AG08395 (cell line): ENCODE measurements at places on chromosomes 7 and 10.

- DNase-seq = no peak
Measured at GRCh38 chr10:60425392-60426110, 35.9 kb upstream of the ANK3 start.

- DNase-seq = peak; percentile 30
Measured at GRCh38 chr7:105769901-105770628, 106.3 kb downstream of the ATXN7L1 start.

DNA sequence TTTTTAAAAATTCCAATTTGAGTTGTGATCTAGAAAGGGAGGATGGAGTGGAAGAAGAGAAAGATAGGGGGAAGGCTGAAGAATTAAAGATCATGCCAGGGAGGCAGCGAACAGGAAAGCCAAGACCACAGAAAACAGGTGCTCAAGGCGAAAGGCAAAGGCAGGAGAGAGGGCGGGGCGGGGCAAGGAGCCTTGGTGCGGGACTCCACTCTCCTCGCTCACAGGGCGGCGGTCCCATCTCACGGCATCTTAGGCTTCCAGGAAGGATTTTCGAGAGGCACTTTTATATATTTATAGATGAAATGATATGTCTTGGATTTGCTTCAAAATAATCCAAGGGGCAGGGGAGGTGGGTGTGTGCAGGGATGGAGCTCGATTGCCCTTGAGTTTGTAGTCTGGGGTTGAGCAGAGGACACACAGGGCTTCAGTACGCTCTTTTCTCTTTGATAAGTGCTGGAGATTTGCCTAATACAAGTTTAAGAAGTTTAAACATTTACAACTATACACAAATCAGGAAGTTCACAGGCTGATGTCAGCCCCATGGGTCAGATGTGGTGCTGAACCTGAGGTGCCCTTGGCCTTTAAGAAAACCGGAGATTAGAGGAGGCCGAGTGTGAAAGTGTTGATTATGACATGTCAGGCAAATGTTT is 161.1 kb downstream of the PRKAG2 start:
- no peak for DNase-seq

DNA sequence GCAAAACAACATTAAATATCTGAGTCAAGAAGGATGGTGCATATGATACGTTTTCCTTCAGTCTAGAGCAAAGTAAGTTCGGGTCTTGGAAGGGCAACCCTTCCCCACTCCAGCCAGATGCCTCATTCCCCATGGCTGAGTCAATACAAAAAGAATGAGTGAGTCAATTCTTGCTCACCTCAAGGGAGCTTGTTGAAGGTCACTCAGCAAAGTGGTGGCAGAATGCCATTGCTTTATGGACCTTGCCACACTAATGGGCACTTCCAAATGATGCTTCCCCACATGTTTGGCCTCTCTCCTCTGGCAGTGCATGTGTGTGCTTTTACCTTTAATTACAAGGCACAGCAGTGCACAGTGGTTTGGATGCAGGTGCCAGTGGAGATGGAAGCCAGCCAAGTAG is 296.5 kb downstream of the SORCS3 start:
- peak; percentile 48 for DNase-seq

DNA sequence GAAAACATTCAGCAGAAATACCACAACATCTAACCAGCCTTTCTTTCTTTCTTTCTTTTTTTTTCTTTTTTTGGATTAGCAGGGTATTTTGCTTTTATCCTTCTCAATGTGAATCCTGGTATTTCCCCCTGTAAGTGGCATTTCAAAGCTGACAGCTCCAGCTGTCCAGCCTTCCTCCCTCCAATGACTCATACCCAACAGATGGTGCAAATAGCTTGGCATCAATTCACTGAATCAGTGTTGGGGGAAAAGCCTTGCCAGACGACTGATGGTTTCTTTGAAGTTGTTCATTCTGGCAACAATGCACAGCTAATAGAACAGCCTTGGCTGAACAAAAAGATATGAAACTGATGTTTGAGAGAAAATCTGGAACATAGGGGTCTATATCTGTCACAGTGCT is 316.8 kb upstream of the STEAP1 start:
- peak; percentile 14 for DNase-seq

GRCh38 chr7:3367261-3367660 is 66.2 kb downstream of the SDK1 start:
- DNase-seq = no peak

- peak; percentile 79 for DNase-seq
Measured at GRCh38 chr10:102602272-102603045, 41.8 kb upstream of the TRIM8 start.
